ENCODE measurements at places on chromosomes 4 and X. TPM values are rescaled to one million over a fixed set of nuclear protein-coding genes. Genes with fewer than 3 reads are reported as not detected.

GRCh38 chr4:60944060-60944459, 256.1 kb upstream of the ADGRL3 start:
- DNase-seq, result no peak

DNA sequence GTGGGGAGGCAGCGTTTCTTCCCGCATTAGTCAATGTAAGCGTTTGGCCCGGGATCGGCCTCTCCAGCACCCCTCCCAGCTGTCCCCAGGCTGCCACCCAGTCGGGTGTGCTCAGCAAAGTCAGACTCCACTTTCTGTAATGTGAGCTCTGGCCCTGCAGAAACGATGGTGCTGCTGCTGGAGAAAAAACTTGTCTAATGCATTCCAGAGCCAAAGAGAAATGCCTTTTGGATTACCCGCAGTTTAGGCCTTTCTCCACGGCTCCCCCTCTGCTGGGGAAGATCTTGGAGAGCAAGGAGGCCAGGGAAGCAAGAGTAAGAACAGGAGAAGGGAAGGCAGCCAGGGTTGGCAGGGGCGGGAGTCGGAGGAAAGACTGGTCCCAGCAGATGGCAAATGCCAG, 55.2 kb downstream of the ELF4 start:
- DNase-seq, result peak; percentile 32

- no peak for DNase-seq
Observed at GRCh38 chrX:129347291-129347690, 176.0 kb downstream of the SMARCA1 start.

- peak; percentile 26 for DNase-seq
Observed at GRCh38 chr4:6272863-6273660, 3.4 kb downstream of the WFS1 start.

DNA sequence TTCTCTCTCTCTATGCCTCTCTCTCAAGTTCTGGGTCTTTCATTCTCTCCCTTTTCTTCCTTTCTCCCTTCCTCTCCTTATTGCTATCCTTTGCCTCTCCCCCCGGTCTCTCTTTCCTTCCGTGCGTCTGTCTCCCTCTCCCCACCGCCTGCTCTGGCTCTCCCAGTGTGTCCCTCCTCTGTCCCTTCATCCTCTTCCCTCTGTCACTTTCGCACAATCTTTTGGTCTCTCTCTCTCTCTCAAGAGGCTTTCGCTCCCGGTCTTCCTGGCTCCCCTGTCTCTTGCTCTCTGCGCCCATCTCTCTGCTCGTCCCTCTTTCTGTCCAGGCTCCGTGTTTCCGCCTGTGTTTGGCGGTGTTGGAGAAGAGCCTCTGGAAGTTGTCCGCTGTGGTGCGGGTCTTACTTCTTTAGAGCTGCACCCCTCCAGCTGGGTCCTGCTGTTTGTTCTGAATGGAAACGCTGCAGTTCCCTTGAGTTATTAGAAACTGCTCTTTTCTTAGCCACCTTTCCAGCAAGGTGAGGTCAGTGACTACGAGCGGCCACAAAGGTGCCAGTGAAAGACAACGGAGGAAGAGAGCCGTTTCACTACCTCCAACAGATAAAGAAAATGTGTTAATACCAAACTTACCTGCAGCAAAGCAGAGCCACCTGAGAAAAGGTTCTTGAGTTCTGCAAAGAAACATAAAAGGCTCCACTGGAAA, 1.1 kb downstream of the BMPR1B start:
- DNase-seq, result no peak

DNA sequence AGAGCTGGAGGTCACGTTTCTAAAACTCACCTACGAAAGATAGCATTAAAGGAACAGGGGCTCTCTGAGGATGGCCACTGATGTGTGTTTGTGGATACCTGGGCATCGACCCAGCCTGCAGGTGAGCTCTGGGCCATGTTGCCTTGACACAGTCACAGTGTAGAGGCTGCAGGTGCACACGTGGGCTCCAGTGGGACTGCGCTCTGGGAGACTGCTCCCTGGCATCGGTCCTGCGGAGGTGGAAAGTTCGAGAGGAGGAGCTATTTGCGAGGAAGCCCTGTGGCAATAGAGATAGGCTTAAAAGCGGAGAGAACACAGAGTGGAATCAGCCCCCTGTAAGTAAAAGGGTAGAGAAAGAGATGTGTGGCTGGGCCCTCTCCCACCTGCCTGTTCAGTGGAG, 12.3 kb upstream of the TADA2B start:
- DNase-seq, result no peak

- DNase-seq, result no peak
Observed at GRCh38 chrX:95645738-95646137, 1038.9 kb upstream of the DIAPH2 start.

GRCh38 chr4:657834-658667, 16.0 kb downstream of the ATP5ME start:
- DNase-seq, result no peak

- DNase-seq, result no peak
Observed at GRCh38 chr4:185711726-185712125, 100.3 kb downstream of the SORBS2 start.

DNA sequence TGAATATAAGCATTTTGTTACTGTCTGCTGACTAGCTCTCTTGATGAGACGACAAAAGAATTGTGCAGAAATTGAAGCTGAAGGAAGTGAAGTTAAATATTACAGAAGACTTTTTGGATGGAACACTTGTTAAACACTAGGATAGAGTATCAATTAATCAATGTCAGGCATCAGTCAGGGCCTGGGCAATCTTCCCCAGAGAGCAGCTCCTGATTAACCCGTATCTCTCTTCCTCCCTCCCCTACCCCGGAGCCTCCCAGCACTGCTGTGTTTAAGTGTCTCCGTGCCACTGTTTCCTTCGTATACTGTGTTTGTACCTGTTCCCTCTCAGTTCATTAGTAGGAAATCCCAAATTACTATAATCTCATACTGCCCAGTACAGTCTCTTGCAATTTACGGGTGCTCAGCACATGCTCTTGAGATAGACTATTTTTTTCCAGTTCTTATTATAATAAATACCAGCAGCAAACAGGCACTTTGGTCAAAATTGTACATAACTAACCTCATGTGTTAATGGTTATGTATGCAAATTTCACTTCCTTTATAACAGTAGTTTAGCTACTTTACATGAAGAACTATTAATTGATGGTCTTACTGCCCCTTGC, 765.7 kb upstream of the FTHL17 start:
- peak; percentile 31 for DNase-seq

DNA sequence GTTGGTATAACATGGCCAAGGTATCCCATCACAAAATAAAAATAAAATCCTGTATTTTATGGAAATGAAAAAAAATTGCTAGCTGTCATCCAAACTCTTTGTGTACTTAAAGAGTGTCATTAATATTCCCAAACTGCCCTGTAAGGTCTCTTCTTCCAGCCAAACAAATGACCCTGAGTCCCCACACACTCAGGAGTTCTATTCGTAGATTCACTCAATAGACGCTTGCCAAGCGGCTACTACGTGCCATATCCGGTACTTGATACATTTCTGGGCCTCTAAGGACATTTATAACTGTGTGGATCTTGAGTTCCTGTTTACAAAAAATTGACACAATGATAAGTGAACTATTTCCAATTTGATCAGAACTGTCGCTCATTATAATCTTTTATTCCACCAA, 245.1 kb downstream of the SCFD2 start:
- no peak for DNase-seq

DNA sequence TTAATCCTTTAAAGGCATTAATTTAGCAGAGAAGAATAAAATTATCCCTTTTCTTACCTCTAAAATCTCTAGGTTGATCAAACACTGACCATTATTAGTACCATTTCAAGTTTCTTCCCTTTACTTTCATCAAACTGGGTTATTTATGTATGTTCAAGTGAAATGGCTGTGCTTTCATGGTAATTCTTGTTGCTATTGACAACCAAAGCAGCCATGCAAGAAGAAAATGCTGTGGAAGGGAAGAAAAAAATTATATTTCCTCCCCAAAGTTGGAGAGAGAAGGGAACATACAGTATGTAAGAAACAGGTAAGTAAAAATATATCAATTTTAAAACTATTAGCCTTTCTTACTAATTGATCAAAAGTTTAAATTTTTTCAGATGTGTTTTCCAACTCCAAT, 16.2 kb downstream of the NPNT start:
- DNase-seq, result no peak

DNA sequence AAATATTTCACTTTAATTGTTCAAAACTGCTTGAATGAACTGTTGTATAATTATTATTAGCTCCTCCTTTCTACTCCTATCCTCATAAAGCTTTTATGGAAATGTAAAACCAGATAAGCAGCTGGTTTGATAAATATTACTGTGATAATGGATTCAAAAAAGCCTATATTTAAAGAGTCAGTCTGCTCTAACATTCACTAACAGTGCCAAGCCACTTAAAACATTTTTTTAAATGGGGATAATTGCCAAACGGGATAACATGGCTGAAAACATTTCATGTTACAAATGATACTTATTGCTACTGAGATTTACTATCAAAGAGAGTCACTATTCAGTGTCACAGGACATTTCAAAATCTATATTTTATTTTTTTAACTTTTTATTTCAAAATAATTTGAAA, 17.4 kb downstream of the ARHGAP24 start:
- no peak for DNase-seq

DNA sequence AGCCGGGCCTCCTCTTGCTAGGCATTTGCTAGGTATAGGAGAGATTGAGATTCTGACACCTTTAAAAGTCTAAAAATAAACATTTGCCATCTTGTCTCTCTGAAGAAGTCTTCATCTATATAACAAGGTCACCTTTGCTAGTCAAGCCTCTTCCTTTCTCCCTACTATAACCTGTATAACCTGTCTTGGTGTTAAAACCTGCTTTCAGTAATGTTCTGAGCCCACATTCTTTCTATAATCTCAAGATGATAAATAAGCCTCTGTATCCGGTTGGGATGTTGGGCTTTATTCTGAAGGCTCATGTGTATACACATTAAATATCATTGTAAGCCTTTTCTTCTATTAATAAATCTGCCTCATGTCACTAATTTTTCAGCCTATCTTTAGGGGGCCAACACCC, 10.2 kb downstream of the ASIC5 start:
- DNase-seq, result no peak

- DNase-seq, result peak; percentile 28
Observed at GRCh38 chr4:78138252-78138651, 81.1 kb downstream of the FRAS1 start.

- no peak for DNase-seq
Observed at GRCh38 chr4:15765910-15766697, 12.0 kb upstream of the CD38 start.

DNA sequence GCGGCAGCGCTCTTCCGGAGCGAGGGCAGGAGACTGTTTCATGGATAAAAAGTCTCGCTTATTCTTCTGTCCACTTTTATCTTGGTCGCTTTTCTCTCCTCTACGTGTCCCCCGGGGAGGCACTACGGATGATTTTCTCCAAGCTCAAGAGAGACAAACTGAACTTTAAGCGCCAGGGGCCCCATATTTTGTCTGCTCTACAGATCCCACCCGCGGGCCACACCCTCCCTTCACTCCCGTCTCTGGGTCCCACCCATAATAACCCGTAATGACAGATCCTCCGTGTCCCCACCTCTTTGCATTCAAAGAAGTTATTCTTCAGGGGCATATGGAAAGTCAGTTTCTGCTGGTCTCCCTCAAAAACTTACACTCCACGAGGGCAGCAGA, at the start of gene CORIN:
TSS of gene CORIN (minus strand) at position 160 of the 387 bp plus-strand sequence. CDS start at position 42, 118 bp downstream.
- peak; percentile 34 for DNase-seq

DNA sequence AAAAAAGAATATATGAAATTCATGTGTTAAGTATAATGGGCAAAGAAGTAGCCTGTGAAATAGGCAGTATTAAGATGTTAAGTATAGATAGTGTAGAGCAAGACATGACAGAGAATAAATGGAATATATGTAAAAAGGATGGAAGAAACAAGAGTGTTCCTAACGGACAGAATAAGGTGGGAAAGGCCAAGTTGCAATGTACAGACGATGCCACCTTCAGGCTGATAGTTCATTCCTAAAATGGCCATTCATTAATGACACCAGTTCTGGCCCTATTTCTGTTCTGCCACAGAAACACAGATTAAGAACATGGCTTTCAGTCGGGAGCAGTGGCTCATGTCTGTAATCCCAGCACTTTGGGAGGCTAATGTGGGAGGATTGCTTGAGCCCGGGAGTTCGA, 4.4 kb upstream of the FAM184B start:
- no peak for DNase-seq

- no peak for DNase-seq
Observed at GRCh38 chr4:4950561-4951290, 68.5 kb downstream of the CYTL1 start.

DNA sequence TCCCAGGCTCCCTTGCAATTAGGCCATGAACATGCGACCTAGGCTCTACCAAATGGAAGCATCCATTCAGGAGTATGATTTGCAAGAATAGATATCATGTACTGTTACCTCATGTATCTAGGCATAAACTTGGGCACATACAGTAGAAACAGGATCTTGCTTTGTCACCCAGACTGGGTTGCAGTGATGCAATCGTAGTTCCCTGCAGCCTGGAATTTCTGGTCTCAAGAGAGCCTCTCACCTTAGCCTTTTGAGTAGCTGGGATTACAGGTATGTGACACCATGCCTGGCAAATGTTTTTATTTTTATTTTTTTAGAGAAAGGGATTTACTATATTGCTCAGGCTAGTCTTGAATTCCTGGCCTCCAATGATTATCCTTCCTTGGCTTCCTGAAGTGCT, 994.2 kb downstream of the ADGRL3 start:
- DNase-seq, result no peak

DNA sequence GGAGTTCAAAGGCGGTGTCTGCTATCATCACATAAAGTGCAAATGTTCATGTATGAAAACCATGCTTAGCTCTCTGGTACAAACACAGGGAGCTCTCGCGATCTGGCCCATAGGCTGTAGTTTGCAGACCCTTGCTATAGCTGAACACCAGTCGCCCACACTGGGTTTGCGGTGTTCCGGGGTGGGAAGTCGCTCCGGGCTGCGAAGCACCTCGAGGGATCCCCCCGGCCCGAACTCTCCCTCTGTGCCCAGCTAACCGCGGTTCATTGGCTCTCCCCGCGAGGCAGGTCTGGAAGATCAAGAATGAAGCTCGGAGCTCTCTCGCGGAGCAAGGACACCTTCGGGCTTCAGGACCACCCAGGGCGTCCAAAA, 341 bp upstream of the PRPS2 start:
- DNase-seq, result no peak

GRCh38 chr4:98484031-98484430, 174.4 kb downstream of the TSPAN5 start:
- no peak for DNase-seq

- DNase-seq, result peak; percentile 38
Observed at GRCh38 chr4:81919223-81919622, 447.5 kb upstream of the RASGEF1B start.

Gene GRIA2
- not detected for total RNA-seq

Gene AWAT2
- not detected for total RNA-seq

Gene ERCC6L
- 2.9 TPM for total RNA-seq

Gene ZNF157
- 0.12 TPM for total RNA-seq

Gene ADAM29
- total RNA-seq, result not detected

Gene SORCS2
- 1.4 TPM for total RNA-seq

Gene PGAM4
- not detected for total RNA-seq

Gene TEX13B
- total RNA-seq, result not detected

Gene AFAP1
- total RNA-seq, result 16.3 TPM

Data from cardiac muscle cell (in vitro differentiated cells and primary cell).